ENCODE measurements at places on chromosomes 4 and X.
A peak's percentile ranks its signal among the peaks of the same experiment; 100 is the strongest.

GRCh38 chrX:149699761-149700160 lies 12.1 kb upstream of the MAGEA11 start:
- DNase-seq: no peak

GRCh38 chr4:107255114-107255513 lies 219.0 kb upstream of the DKK2 start:
- no peak for DNase-seq

DNA sequence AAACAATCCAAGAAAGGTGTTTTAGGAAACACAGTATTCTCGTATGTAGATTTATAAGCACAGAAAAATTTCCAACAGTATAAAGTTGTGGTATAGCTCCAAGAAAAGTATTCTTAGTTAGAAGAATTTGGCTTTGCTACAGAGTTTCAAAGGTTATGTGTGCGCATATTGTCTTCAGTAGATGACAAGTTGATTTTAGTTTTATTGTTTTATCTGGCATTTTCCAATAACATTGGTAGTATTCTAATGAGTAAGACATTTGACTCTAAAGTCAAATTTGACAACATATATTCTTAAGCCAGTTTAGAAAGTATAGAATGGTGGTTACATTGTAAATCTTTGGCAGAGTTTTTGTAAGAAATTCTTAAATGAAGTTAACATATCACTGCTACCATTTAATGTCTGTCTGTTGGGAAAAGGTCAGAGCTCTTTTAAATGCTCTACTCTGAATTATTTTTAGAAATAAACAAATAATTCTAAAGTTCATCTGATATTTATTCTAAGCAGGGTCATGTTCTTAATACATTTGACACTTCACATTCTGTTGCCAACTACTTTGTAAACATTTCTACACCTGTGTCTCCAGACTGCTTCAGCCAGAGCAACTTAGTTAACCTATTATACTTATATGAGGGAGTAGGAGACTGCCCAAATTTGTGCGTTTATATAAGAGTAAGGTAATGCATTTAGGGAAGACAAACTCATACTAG lies 30.0 kb downstream of the CLCN3 start:
- no peak for DNase-seq

DNA sequence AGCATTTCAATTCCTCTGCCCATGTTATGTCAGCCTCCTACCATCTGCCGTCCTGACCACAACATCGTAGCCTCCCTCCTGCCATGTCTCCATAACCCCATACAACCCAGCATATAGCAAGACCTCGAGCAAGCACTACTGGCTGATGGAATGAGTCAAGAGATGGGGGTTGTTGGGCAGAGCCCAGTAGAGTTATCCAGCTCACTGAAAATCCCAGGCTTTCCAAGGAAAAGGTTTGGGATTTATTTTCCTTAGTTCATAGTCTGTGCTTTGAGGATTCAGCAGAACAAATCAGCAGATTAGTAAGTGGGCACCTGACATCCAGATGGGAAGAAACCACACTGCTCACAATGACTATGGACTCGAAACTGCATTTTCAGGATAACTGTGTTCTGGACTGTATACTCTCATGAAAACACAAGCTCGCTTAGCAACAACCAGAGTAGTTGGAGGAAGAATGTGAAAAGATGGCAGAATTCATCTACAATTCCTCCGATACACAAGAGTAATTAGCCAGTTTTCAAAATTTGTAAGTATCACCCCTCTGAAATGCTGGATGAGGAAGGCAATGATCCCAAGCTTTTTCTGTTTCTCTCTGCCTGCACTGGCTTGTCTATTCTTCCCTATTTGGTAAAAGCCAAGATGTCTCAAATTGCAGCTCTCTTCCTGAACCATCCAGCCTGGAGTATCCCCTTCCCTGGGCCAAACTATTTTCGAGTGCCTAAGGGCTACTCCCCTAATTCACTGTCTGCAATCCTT lies 186.2 kb upstream of the TBL1X start:
- no peak for DNase-seq

- no peak for DNase-seq
These were observed 245.2 kb upstream of the TET2 start for GRCh38 chr4:104901438-104901837.

DNA sequence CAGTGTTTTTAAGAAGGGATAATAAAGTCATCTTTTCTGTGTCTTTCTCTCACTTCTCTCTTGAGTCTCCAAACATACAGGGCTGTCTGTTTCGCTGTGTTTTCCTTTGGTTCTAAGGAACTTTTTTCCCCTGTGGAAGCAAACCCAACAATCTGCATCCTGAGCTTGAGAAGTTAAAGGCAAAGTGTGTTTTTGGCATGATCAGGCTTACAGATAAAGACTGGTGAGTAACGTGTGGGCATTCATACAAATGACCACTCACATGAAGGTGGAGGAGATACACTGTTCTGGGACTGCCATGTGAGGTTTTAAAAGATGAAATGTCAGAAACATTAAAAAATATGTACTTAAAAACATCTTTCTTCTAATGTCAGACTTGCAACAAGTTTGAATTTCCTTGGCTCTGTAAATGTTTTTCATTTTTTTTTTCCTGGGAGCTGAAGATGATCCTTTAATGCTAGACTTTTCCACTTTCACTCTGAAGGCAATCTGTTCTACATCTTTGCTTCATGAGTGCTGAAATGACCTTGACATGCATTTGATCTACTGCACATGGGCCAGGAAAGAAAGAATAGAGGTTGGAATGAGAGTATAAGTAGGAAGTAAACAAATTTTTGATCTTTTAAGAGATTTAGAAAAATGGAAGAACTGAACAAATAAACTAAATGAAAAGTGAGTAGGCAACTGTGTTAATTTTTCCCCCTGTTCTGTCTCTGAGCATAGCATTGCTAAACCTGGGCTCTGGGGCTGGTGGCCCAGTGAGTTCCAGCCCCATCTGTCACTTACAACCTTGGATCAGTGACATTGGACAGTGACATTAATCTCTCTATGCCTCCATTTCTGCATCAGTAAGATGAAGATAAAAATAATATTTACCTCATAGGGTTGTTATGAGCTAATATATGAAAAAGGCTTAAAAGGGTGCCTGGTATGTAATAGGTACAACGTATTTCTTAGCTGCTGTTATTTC lies 151.1 kb upstream of the TBC1D9 start:
- no peak for DNase-seq

DNA sequence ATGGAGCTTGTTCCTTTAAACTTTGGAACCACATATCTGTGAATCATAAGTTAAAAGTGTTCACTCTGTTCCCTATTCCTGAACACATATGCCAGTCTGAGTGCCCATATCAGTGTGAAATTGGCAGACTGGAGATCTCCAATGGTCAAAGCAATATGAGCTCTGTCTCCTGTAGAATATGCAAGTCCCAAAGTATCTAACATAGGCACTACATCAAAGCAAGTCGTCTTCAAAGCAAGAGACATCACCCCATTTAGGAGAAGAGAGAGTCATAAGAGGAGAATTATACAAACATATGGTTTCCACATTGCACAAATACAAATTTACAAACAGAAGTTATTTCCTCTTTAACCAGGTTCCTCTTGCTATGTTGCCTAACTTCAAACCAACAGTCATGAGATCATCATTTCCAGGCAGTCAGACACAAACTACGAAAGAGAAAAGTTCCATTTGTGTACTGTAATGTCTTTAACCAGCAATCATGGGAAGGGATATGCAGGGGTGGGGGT lies 9.9 kb upstream of the GK start:
- no peak for DNase-seq

DNA sequence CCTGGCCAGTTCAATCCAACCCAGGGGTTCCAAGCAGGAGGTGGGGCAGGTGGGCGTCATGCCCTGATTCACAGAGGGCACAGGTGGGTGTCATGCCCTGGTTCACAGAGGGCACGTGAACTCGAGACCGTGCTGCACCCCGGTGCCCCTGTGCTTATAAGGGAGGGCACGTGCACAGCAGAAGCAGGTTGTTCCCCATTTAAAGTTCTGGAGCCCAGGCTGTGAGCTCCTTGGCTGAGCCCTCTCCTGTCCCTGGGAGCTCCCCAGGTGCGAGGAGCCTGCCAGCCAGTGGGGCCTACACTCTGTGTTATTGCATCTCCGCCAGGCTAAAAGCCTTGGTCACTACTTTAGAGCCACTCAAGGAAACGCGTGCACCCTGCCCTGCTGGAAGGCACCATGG lies 3.2 kb upstream of the CPZ start:
- no peak for DNase-seq

DNA sequence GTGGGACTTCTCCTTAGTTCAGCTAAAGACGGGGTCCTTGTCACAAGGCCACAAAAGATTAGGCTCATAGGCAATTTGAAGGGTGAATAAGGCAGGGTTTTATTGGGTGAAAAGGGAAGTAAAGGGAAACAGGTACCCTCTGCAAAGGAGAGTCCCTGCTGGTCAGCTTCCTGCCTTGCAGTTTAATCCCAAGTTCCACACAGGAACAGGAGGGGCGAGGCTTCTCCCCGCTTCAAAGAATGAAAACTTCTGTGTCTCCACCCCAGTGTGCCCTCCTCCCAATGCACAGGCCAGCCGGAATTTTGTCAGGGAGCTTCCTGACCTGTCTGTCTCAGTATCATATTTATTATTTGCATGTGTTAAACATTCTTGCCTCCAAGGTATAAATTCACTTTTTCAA lies 37.1 kb downstream of the ITM2A start:
- no peak for DNase-seq

GRCh38 chr4:6338175-6338950 lies 68.7 kb downstream of the WFS1 start:
- DNase-seq: no peak

- DNase-seq: no peak
These were observed 59.8 kb upstream of the MAML3 start for GRCh38 chr4:140213749-140214148.

- DNase-seq: no peak
These were observed 602 bp downstream of the PRKX start for GRCh38 chrX:3712870-3713224.

DNA sequence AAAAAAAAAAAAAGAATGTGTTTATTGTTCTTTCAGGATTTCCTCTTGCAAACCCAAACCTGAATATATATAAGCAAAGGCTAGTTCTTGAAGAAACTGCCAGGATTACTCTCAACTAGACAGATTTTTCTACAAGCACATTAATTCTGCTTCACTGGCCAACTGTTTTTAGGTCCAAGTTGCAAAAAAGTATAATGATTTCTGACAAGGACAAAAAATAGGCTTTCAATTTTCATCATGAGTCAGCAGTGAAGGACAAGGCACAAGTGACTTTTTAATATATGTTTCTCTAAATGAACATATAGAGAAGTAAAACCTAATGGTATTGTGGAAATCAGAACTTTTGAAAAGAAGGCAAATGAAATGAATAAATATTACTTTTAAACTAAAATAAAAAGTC lies 73.7 kb downstream of the ELOVL6 start:
- no peak for DNase-seq

- no peak for DNase-seq
These were observed 119.2 kb upstream of the STIM2 start for GRCh38 chr4:26741491-26741871.

DNA sequence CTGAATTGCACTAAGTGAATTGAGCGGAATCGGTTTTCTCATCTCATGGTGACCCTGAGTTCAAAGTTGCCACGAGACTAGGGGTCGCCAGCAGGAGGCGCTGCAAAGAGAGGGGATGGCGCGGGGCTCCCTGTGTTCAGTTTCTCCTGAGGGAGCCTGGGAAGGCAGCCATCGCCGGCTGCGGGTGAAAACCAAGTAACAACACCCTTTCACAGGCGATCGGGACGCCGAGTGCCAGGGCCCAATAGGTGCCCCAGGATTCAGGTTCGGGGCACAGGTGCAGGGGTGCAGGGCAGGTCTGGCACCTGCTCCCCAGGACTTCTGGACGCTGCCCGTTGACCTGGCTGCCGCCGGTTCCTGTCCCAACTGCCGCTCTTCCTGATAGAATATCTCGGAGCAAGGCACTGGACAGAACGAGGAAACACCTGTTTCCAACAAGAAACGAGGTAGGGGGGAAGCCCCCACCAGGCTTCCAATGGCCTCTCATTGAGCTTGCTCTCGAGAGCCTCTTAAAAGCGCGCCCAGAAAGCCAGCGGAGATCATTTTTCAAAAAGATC lies 1.1 kb upstream of the FGF16 start:
- peak; percentile 37 for DNase-seq

- no peak for DNase-seq
These were observed 6.4 kb upstream of the HAUS7 start for GRCh38 chrX:153476666-153477363.

GRCh38 chrX:8879750-8880149 lies 78.6 kb upstream of the FAM9A start:
- DNase-seq: peak; percentile 17

DNA sequence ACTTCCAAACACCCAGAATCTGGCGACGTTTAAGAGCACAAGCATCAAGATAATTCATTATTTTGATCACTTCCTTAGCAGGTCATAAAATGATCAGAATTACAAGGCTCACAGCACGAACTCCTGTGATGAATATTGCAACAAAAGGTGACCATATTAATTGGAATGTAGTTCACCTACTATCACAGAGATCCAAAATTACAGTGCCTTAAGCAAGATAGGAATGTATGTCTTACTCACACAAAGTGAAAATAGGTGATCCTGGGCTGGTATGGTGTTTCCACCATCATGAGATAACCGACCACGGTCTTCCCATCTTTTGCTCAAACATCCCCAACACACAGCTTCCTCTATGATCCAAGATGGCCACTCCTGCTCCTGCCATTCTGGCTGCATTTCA lies 131.2 kb downstream of the SCFD2 start:
- no peak for DNase-seq

DNA sequence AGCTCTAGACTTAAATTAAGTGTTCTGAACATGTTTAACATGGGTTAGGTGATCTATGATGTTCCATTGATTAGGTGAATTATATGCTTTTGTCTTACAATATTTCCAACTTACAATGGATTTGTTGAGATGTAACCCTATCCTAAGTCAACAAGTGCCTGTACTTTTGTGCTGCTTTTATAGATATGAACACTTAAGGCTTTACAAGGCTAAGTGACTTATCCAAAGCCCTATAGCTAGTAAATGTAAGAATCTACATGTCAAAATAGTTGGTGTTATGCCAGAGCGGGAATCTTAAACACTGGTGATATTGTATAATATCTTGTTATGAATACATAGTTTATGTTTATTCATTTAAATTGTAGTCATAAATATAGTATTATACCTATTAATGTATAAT lies 1629.1 kb upstream of the IGFBP7 start:
- no peak for DNase-seq

DNA sequence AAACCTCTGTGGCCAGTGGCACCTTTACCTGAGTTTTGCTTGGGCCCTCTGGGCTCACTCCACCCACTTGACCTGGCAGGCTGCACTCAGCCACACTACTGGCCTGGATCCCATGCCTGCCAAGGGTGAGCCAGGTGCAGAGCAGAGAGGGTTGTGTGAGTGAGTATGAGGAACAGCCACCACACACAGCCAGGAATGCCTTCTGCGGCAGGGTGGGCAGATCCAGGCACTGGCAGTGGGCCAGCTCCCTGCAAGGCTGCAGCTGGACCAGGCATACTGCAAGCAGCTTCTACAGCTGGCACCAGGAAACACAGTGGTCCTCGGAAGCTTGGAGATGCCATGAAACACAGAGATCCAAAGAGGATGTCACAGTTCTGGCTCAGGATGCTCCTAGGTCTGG lies 570.1 kb upstream of the ACTRT1 start:
- no peak for DNase-seq

- DNase-seq: peak; percentile 40
These were observed at the start of gene XKRX for GRCh38 chrX:100928660-100929613. TSS of gene XKRX (minus strand) at chrX:100928917. CDS start at chrX:100928304, 613 bp downstream.

- DNase-seq: no peak
These were observed 160.5 kb downstream of the LRBA start for GRCh38 chr4:150854600-150854999.
